ENCODE measurements at places on chromosomes 2 and 18. TPM values are rescaled to one million over a fixed set of nuclear protein-coding genes. Genes with fewer than 3 reads are reported as not detected.

DNA sequence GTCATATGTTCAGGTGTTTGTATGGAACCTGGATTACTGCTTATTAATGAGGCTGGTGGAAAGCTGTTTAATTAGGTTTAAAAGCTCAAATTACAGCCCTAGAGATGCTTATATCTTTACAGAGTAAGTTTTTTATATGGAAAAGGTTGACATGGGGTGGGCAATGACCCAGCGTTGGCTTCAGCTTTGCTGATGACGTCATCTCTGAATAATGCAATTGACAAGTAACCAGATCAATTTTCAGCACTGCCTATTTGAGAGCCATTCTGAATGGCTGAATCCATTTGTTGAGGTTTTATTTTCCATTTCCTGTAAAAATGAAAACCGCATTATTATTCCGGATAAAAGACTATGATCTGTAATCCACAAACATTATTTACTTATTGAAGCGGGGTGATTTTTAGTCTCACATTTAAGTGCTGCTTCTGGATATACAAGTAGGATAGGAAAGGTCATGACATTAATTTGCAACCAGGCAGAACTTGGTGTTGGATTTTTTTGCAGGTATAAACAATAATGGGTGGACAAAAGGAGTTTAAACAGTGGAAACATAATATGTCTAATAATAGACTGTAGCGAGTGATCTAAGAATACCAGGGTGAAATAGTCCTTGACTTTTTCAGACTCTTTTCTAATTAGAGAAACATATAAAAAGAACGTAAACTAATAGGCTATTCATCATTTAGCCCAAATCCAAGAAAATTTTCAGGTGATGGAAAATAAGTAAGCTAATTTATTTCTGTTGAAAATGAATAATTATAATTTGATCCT, 2.7 kb downstream of the PPP1R1C start:
- peak; percentile 13 for DNase-seq

- no peak for DNase-seq
Measured at GRCh38 chr2:120883607-120884440, 148.2 kb downstream of the GLI2 start.

DNA sequence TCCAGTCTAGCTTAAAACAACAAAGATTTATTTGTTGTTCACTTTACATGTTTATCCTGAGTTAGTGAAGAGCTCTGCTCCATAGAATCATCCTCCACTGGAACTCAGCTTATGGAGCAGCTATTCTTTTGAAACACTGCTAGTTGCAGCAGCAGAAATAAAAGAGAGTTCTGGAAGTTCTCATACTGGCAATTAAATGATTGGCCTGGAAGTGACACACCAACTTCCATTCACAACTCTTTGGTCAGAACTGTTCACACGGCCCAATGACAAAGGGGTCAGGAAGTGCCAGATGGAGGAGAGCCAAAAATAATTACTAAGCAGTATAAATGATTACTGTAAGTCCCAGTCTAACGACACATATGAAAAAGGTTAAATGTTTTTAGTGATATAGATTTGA, 39.1 kb downstream of the FBXO11 start:
- DNase-seq: peak; percentile 38

GRCh38 chr2:17780546-17780945, 26.6 kb downstream of the GEN1 start:
- no peak for DNase-seq

DNA sequence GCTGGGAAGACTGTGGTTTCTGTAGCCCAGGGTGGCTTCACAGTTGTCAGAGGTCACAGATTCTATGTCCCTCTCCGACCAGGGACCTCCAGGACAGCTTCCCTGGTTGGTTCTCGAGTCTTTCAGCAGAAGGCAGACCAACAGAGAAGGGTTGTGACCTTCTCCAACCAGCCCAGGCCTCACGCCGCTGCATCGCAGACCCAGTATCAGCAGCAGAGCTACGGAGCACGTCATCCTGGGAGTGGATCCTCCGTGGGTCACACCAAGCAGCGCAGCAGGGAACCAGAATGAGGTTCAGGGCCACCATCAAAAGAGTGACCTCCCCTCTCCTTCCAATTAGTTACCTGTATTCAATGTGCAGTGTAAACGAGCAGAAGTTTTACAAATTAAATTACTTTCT, 49.3 kb downstream of the ST3GAL5 start:
- no peak for DNase-seq

The LYPD6B gene
- 1.6 TPM for total RNA-seq

DNA sequence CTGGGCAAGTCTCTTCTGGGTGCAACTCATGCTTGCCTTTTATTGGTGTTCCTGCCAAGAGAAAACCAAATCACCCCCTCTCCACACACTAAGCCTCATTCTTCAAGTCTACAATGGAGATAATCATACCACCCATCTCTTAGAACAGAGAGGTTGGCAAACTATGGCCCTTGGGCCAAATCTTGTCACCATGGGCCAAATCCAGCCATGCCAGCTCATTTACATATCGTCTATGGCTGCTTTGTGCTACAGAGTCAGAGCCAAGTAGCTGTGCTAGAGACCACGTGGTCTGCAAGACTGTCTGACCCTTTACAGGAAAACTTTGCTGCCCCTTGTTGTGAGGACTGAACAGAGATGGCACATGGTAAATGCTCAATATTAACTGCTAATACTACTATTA, 270.3 kb upstream of the PARD3B start:
- no peak for DNase-seq

DNA sequence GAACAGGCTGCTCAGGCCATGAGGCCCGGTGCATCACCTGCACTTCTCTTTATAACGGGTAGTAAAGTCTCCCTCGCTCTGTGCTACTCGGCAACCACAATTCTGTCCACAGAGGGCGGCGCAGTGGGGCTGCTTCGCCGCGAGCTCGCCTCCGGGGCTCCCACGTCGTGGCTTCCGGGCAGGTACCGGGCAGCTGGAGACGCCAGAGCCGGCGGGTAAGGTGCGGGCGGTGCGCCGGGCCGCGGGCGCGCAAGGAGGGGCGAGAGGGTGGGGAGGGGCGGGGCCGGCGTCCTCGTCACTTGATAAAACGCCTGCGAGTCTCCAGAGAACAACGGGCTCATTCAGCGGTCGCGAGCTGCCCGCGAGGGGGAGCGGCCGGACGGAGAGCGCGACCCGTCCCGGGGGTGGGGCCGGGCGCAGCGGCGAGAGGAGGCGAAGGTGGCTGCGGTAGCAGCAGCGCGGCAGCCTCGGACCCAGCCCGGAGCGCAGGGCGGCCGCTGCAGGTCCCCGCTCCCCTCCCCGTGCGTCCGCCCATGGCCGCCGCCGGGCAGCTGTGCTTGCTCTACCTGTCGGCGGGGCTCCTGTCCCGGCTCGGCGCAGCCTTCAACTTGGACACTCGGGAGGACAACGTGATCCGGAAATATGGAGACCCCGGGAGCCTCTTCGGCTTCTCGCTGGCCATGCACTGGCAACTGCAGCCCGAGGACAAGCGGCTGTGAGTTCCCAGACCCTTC, at the start of gene ITGA6:
Gene ITGA6, plus strand, starts transcription at position 331 of the 734 bp plus-strand sequence.
- DNase-seq: peak; percentile 68
